Stimulated activated naive B cell treated with anti-CD40 and anti-IgM and Interleukin-4, amounts not matched to agents 10 μg/mL and 1 μg/mL and 100 μg/mL, for 72 hours (primary cell): ENCODE measurements at places on chromosomes 5 and 9.

GRCh38 chr5:113236536-113237288, 198.1 kb downstream of the TSSK1B start:
- no peak for DNase-seq

GRCh38 chr9:128244837-128245231, 31.0 kb downstream of the GOLGA2 start:
- DNase-seq: no peak

GRCh38 chr9:99262949-99263418, 40.9 kb downstream of the SEC61B start:
- peak; percentile 52 for DNase-seq

DNA sequence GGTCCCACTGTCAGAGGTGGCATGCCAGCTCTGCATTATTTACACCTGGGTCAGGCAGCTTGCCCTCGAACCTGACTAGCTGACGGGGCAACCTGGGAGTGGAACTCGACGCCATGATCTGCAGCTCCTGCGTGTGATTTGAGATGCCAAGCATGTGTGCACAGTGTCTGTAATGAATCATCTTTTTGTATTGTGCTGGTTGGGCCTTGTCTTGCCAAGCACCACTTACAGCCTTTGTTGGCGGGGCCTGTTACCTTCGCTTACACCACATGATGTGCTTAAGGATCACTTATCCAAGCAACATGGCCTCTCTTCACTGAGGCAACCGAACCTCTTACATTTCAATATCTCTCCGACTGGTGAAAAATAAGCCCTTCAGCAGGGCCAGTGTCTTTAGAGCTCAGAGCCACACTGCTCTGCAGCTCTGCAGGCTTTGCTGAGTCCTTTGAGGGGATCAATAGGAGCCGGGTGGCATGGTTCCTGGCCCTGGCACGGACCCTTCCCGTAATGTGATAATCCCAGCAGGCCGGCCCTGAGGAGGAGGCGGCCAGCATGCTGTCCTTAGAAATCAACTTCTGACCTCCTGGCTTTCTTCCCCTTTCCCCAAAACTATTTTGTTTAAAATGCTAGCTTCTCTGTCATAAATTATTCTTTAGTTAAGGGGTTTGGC, 297.7 kb upstream of the CD180 start:
- DNase-seq: no peak

DNA sequence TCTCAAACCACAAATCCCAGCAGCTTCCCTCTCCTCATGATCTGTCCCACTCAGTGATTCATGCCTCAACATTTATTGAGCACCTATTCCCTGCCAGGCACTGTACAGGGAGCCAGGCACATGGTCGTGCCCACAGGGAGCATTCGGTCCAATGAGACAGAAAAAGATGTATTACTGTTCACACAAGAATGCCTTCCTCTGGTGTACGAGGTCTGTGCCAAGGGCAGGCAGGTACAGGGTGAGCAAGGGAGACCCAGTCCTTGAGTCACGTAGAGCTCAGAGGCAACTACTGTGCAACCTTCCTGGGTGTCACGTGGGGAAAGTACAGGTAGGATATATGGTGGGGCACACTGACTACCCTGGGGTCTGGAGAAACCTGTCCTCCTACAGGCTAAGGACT, 4.6 kb downstream of the CNTFR start:
- no peak for DNase-seq

DNA sequence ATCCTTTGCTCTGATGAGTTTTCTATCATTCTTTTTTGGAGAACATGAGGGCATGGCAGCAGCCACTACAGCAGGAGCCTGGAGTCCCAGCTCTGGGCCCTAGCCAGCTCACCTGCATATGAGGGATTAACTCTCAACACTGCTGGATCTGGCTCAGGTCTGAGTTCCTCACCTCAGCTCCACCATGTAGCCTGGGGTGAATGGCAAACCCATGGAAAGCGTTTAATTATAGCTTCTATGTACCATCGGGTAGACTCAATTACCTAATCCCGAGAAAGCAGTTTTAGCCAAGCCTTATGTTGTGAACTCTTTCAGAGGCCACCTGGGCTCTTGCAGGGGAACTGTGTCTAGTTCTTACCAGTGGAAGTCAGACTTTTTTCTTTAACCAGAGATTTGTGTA, 3.9 kb upstream of the S100Z start:
- DNase-seq: no peak

DNA sequence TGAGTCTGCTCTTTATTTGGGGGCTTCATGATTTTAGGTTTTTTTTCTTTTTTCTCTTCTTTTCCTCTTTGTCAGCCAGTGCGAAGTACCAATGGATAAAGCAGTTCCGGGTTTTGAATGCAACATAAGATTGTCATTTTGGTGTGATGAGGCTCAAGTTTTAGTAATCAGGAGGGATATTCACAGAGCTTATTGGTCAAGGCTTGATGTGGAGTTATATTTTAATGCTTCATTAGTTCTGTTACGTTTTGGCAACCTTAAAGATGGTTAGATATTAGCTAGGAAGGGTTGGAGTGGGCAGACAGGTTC, 1.4 kb downstream of the PIK3R1 start:
- DNase-seq: no peak

GRCh38 chr5:77832166-77832770, 56.1 kb upstream of the TBCA start:
- no peak for DNase-seq

GRCh38 chr5:146731909-146732659, 146.5 kb downstream of the PPP2R2B start:
- no peak for DNase-seq

- no peak for DNase-seq
Observed at GRCh38 chr9:132948482-132949050, 4.2 kb upstream of the TSC1 start.

DNA sequence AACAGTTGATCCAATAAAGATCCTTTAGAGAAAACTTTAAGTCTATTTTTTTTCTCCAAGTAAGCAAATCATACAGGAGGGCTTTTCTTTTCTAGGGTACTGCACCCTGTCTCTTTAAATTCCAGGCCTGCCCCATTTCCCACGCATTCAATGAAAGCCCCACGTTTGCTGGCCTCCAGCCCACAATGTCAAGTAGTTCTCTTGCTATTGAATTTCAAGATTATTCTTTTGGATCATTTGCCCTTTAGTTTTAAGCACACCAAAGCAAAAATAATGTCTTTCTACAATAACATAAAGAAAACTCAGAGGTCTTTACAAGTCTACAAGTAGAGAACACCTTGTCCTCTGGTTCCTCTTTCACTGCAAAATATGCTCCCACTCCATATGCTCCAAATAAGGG, 15.6 kb downstream of the MLLT3 start:
- DNase-seq: no peak

- no peak for DNase-seq
Observed at GRCh38 chr9:34343090-34343489, 13.7 kb downstream of the NUDT2 start.

- no peak for DNase-seq
Observed at GRCh38 chr5:143440448-143441115, 37.1 kb upstream of the NR3C1 start.

DNA sequence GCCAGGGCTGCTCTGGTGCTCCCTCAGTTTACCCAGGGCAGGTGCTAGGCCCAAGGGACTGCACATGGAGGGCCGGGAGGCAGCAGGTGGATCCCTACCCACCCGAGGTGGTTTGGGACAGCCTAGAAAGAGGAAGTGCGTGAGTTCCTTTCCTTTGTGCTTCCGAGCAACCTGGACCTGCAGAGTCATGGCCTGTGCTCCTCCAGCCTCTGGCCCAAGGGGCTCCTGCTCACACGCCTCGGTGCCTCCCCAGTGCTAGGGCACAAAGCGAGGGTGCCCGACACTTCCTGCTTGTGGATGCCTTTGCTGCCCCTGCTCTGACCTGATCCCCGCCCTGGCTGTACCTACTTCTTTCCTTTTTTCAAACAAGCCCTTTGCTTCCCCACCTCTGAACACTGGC, 79.3 kb downstream of the RXRA start:
- DNase-seq: peak; percentile 27

- DNase-seq: peak; percentile 26
Observed at GRCh38 chr5:4879693-4880303, 260.3 kb upstream of the ADAMTS16 start.

GRCh38 chr9:83280790-83281189, 217.8 kb upstream of the RASEF start:
- DNase-seq: no peak

GRCh38 chr9:27699621-27700020, 126.3 kb upstream of the C9orf72 start:
- DNase-seq: no peak
